ENCODE measurements at places on chromosomes 16 and 17. TPM values are rescaled to one million over a fixed set of nuclear protein-coding genes. Genes with fewer than 3 reads are reported as not detected.

Gene SLC13A2
- not detected for total RNA-seq

Gene CA10
- total RNA-seq = not detected

Gene HYDIN
- 1.00 TPM for total RNA-seq

Gene STXBP4
- 13.9 TPM for total RNA-seq

Gene LLGL2
- 0.12 TPM for total RNA-seq

Gene CENPV
- 35.5 TPM for total RNA-seq

Gene KREMEN2
- not detected for total RNA-seq

Gene KRT24
- not detected for total RNA-seq

Gene CD300E
- total RNA-seq = not detected
